Transverse colon (tissue), 4 donors: ENCODE measurements at places on chromosomes 13 and 19.

- H3K27ac ChIP-seq = no peak overlapping the region
- no peak for DNase-seq
- H3K27me3 ChIP-seq = no peaks in the 10 kb centered on the region
- H3K4me1 ChIP-seq = peaks cover 15% of the 10 kb centered on the region
- H3K36me3 ChIP-seq = peaks cover 9% of the 10 kb centered on the region
- no peak overlapping the region for H3K4me3 ChIP-seq
These were observed 46.8 kb downstream of the ARHGEF7 start for GRCh38 chr13:111161601-111162600.

DNA sequence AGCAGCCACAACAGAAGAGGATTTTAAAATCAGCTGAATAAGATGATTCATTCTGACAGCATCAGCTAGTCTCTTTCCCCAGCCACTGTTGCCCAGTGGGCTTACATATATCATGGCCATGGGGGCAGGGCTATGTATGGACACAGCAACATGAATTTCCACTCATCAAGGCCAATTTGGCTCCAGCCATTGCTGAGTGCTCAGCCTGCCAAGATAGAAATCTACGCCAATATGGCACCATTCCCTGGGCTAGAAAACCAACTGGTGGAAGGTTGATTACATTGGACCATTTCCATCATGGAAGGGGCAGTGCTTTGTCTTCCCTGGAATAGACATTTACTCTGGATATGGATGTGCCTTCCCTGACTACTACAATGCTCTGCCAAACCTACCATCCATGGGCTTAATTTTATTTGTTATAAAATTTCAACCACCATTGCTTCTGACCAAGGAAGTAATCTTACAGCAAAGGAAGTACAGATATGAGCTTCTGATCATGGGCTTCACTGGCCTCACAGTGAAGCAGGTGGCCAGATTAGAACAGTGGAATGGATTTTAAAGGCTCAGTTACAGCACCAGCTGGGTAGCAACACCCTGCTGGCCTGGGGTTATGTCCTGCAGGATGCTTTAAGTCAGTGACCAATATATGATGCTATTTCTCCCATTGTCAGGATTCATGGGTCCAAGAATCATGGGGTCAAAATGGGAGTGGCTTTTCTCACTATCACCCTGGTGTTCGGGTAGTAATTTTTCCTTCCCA, 9.8 kb upstream of the ALOX5AP start:
- DNase-seq = no peak
- H3K27me3 ChIP-seq = no peaks in the 10 kb centered on the region
- H3K4me1 ChIP-seq = no peaks in the 10 kb centered on the region
- H3K27ac ChIP-seq = no peak overlapping the region

DNA sequence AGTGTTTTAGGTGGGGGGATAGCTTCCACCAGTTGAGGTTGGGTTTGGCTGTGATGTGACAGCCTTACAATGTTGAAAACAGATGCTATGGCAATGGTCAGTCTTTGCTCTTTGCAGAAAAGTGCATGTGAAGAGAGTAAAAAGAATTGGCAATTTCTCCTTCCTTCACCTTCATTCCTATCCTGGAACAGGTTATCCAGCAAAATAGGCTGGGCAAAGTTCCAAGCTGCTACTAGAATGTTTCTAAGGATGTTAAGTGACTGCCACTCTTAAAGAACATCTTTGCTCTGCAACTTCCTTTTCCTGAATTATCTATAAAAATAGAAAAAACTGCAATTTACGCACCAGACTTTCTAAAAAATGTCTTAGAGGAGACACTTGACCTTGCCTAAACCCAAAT, 50.1 kb upstream of the MYCBP2 start:
- H3K27me3 ChIP-seq = no peaks in the 10 kb centered on the region
- no peaks in the 10 kb centered on the region for H3K4me1 ChIP-seq
- DNase-seq = no peak
- H3K4me3 ChIP-seq = no peak overlapping the region
- H3K36me3 ChIP-seq = no peaks in the 10 kb centered on the region

DNA sequence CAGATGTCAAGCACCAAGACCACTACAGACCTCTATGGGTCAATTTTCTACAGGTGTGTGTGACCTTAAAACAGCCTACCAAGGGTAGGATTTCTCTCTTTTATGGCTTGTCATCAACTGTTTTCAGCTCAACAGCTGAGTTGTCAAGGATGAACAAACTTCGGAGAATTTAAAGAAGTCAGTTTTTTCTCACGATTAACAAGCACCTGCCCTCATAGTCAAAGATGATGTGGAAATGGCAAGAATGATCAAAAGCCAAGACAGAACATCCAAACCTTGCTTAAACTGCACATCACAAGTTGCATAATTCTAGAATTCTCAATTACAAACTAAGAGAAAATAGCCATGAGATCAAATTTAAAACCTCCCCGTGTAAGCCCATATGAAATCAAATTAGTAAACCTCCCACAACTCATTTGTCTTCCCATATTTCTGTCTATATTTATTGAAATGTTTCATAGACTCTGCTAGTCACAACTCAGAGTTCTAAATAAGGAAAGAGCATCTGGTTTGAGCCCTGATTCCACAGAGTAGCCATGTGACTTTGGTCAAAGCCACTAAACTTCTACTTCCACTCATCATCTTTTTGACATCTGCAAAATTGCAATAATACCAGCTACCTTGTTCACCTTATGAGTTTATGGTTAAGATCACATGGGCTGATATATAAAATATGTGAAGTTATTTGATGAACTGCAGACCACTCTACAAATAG, 521.5 kb upstream of the HTR2A start:
- no peaks in the 10 kb centered on the region for H3K27me3 ChIP-seq
- no peaks in the 10 kb centered on the region for H3K36me3 ChIP-seq
- DNase-seq = no peak

- no peaks in the 10 kb centered on the region for H3K27me3 ChIP-seq
- no peaks in the 10 kb centered on the region for H3K36me3 ChIP-seq
- DNase-seq = no peak
- no peak overlapping the region for H3K27ac ChIP-seq
These were observed 112.3 kb upstream of the FBXL3 start for GRCh38 chr13:77139306-77139705.

- no peak overlapping the region for H3K27ac ChIP-seq
- no peak overlapping the region for H3K4me3 ChIP-seq
- no peak for DNase-seq
- H3K36me3 ChIP-seq = peaks cover 8% of the 10 kb centered on the region
- no peaks in the 10 kb centered on the region for H3K27me3 ChIP-seq
These were observed 9.0 kb upstream of the MYDGF start for GRCh38 chr19:4678881-4679790.

DNA sequence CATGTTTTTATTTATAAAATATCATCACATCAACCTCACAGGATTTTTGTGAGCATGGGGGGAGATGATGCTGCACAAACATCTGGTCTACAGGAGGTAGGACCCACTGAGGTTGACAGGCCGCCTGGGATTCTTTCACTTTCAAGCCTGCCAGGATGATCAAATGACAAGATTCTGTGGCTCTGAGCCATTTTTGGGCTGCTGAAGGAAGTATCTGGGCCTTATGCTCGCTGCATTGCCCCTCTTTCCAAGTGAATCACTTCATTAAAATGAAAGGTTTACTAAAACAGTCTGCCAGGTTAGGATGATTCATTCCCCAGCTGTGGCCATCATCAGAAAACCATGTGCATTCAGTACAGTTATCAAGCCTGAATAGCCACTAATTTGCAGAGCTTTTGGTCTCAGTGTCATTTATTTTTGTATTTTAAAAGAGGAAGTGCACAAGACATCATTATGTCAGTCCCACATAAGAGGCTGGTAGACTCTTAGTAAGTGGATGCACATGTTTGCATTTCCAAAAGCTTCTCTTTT, 34.4 kb downstream of the STARD13 start:
- no peak for DNase-seq
- H3K4me3 ChIP-seq = no peak overlapping the region
- peaks cover 8% of the 10 kb centered on the region for H3K4me1 ChIP-seq
- H3K27me3 ChIP-seq = no peaks in the 10 kb centered on the region

DNA sequence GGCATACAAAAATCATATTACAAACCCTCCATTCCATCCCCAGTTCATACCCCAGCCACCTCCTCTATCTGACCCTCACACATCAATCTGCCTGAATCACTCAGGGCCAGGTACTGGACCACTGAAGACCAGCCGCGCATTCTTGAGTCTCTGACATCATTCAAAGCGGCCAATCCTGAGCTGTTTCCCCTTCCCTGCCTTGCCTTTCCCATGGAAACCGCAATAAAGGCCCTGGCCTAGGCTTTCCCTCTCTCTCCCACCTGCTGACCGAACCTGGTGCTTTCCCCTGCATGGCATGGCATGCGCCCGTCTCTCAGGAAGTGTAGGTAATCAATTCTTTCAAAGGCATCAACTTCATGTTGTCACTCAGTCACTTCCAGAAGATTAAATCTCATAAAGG, 17.7 kb upstream of the HIF3A start:
- no peak overlapping the region for H3K4me3 ChIP-seq
- H3K27ac ChIP-seq = no peak overlapping the region
- H3K27me3 ChIP-seq = peaks cover 5% of the 10 kb centered on the region
- DNase-seq = no peak
- H3K36me3 ChIP-seq = no peaks in the 10 kb centered on the region
- no peaks in the 10 kb centered on the region for H3K4me1 ChIP-seq

DNA sequence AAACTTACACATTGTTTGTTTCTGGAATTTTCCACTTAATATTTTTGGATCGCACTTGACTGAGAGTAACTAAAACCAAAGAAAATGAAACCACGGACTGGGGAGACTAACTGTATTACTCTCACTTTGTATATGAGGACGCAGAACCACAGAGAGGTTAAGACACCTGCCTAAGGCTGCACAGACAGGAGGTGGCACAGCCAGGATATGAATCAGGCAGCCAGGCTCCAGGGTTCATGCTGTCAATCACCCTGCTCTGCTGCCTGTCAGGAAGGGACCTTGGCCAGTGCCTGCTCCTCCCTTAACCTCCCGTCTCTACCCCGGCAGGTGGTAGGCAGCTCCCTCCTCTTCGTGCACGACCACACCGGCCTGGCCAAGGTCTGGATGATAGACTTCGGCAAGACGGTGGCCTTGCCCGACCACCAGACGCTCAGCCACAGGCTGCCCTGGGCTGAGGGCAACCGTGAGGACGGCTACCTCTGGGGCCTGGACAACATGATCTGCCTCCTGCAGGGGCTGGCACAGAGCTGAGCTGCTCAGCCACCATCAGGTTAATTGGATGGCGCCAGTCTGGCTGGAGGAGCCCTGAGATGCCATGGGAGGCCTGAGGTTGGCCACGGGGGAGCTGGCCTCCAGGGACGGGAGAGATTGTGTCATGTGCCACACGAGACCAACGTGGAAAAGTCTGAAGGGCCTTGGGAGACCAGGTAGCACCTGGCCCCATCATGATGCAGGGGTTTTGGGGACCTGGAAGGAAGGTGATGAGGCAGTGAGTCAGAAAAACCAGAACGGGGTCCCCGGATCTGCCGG, 11.0 kb downstream of the ACTMAP start:
- peak overlapping the region; percentile 52 for H3K27ac ChIP-seq
- no peak overlapping the region for H3K4me3 ChIP-seq
- no peak for DNase-seq
- H3K27me3 ChIP-seq = no peaks in the 10 kb centered on the region
- H3K36me3 ChIP-seq = peaks cover 28% of the 10 kb centered on the region
- H3K4me1 ChIP-seq = peaks cover 10% of the 10 kb centered on the region

DNA sequence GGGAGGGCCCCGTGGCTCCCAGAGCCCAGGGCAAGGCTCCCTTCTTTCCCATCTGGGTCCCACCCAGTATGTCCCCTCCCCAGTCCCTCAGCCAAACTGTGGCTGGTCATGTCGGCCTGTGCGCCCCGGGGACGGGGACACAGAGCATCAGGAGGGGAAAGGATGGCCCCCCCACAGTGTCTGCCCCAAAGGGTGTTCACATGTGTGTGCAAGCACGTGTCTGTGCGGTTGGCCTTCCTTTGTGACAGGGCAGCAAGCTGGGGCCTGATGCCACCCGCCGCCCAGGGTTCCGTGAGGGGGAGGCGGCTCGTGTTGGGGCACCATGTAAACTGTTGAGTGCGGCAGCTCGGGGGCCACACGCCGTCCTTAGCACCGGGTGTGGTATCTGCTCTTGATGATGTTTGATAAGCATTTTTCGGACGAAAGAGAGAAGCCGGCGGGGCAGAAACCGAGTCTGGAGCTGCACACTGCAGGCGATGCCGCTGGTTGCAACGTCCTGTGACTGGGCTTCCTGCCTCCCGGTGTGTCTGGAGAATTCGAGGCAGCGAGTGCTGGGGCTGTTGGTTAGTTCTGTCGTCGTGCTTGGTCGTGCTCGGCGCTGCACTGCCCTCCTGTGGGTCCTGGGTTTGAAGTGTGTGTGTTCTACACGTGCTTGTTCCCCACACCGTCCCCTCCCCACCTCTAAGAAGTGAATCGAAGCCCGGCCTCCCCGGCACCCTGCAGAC, 18.4 kb downstream of the GNA11 start:
- H3K4me1 ChIP-seq = peaks cover 9% of the 10 kb centered on the region
- H3K4me3 ChIP-seq = no peak overlapping the region

GRCh38 chr19:7898967-7899366, 4.7 kb upstream of the MAP2K7 start:
- no peaks in the 10 kb centered on the region for H3K36me3 ChIP-seq
- peaks cover 9% of the 10 kb centered on the region for H3K4me1 ChIP-seq
- H3K27ac ChIP-seq = no peak overlapping the region

GRCh38 chr13:94242554-94242953, 236.9 kb downstream of the DCT start:
- DNase-seq = no peak
- no peaks in the 10 kb centered on the region for H3K36me3 ChIP-seq
- no peak overlapping the region for H3K4me3 ChIP-seq
- no peaks in the 10 kb centered on the region for H3K27me3 ChIP-seq

DNA sequence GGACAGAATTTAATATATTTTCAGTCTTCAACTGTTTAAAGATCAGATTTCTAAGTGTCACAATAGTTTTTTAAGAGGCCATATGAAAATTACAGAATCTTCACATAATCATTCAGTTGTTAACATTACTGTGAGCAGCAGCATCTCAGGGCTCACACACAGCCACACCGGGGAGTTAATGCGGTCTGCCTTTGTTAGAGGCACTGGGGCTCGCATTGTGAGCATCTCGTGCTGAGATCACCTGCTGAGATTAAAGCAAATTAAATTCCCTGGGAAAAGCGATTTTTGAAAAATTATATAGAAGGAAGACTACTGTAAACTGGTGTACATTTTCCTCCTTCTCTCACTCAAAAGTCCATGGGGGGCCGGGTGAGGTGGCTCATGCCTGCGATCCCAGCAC, 16.6 kb downstream of the GPR12 start:
- H3K27ac ChIP-seq = no peak overlapping the region
- peaks cover 56% of the 10 kb centered on the region for H3K27me3 ChIP-seq
- DNase-seq = no peak

- H3K36me3 ChIP-seq = no peaks in the 10 kb centered on the region
- H3K4me1 ChIP-seq = no peaks in the 10 kb centered on the region
- no peak overlapping the region for H3K4me3 ChIP-seq
These were observed 43.3 kb downstream of the ATP11A start for GRCh38 chr13:112733112-112733511.

DNA sequence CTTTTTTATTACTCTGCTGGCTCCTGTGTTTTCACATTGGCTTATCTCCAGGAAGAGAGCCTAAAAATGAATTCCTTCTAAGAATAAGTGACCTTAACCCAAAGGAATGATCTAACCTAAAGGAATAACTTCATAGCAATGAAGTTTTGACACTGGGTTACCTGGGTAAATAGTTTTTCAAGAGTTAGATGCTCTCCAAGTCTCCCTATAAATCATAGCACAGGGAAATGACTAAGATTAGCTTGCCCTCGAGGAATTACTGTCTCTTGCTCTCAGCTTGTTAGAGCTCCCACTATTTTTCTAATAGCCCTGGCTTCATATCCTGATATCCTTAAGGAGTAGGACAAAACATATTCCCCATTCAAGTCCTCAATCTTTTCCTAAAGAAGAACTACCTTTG, 66.3 kb downstream of the SPRY2 start:
- H3K4me1 ChIP-seq = peaks cover 2% of the 10 kb centered on the region
- no peak overlapping the region for H3K4me3 ChIP-seq
- no peak for DNase-seq
- H3K27ac ChIP-seq = no peak overlapping the region
- H3K36me3 ChIP-seq = no peaks in the 10 kb centered on the region
